ENCODE measurements at places on chromosomes 3 and 15.

GRCh38 chr3:115322901-115323300 is 175.8 kb upstream of the ZBTB20 start:
- DNase-seq: no peak

GRCh38 chr3:42728056-42728455 is 25.5 kb upstream of the HHATL start:
- peak; percentile 31 for DNase-seq

GRCh38 chr3:55709411-55710012 is 222.4 kb upstream of the WNT5A start:
- no peak for DNase-seq

DNA sequence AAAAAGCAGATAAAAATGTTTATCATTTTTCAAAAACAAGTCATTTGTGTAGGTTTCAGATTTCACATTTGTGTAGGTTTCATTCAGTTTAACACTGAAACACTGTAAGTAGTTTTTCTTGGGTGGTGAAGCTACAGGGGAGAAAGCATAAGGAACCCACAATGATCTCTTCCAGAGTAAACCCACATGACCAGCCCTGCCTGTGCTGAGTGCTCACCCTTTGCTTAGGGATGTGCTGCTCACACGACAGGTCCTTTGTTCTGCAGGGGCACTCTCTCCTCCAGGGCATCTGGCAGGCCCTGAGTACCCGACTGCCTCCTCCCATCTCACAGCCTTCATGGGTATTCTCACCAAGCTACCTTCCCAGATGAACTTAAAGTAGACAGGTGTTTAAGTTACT is 28.9 kb downstream of the ZXDC start:
- DNase-seq: no peak

- DNase-seq: no peak
Observed at GRCh38 chr3:106209482-106209881, 340.7 kb upstream of the CBLB start.

DNA sequence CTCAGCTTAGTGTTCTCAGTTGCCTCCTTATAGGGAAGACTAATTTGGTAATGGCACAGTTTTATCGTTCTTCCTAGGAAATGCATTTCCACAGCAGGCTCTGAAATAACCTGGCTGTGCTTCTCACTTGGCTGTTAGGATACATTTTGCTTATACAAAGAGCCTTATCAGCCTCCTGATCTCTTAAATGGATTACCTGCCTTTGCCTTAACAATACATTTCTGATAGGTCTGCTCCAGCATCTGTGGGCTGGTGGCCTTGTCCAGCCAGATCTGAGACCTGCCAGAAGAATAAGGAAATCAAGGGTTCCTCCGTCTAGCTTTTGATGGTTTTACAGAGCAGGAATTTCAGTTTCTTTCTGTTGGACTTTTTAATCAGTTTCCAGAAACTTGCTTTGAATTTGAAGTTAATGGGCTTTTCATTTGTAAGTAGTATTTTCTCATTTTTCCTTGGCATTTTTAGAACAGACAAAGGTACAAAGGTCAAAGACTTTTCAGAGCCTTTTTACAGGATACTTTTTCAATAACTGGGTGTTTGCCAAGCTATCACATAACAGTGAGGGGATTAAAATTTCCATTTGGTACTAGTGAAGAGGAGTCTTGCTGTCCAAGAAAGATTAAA is 116.3 kb downstream of the AKAP13 start:
- DNase-seq: no peak

DNA sequence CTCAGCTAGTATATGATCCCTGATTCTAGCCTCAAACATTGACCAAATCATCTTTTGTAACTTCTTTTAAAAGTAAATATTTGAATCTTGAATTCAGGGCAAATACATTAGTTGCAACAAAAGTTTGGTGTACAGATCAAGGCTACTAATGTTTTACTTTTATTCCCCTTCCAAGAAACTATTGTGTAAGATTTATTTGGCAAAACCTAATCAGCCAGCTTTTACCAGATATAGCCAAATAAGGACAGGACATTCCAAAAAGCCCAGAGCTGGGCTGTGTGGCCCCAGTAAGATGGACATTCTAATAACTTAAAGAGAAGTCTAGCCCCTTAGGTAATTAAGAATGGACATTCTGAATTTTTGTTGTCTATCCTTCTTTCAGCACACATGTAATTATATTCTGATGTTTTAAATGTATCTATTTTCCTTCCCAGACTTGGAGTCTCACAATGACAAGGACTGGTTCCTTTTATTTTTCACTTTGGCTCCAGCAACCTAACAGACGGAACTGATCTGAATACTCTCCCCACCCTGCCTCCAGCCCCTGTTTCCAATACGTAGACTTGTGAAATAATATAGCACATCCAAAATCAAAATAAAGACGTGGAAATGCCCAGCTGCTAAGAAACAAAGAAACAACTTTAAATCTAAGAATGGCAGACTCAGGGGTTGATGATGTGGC is 48.1 kb downstream of the STARD5 start:
- DNase-seq: no peak

DNA sequence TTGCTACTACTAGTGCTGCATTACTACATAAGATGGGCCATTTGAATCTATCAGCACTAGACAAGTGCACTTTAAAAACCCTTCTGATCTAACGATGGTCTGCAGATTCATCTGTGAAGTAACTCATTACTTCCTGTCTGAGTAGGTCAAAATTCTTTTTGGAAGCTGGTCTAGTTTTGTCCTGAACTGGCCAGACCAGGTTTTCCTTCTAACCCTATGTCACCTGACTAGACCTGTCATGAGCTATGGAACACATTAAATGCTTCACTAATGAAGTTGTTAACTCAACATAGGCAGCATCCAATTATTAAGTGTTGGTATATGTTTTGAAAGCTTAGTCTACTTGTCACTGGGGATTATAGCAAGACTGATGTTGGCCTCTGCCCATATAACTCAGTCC is 10.1 kb upstream of the RBM5 start:
- no peak for DNase-seq

DNA sequence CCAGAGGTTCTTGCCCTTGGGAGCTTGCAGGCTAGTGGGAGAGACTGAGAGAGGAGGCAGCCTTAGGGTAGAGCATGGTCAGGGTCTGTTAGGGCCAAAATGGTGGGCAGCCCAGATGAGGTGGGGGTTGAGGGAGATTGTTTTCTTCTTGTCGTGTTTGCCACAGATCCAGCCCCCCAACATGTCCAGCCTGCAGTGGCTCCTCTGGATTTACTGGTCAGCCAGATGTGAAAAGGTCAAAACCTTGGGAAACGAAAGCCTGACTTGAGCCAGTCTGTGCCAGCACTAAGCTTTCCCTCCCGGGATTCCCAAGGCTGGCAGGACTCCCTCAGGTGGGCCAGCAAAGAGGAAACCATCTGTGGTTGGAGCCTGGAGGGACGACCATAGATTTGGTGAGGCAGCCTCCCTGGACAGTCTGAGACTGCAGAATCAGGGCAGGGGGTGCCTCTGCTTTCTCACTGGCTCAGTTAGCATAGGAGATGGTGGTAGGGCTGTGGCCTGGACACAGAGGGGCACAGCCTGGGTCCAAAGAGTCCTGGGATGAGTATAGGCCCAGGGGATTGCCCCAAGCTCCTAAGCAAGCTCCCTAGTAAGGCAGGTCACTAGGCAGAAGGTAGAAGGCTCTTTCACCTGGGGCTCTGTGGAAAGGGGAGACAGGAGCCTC is 51.2 kb upstream of the PRR23C start:
- no peak for DNase-seq

DNA sequence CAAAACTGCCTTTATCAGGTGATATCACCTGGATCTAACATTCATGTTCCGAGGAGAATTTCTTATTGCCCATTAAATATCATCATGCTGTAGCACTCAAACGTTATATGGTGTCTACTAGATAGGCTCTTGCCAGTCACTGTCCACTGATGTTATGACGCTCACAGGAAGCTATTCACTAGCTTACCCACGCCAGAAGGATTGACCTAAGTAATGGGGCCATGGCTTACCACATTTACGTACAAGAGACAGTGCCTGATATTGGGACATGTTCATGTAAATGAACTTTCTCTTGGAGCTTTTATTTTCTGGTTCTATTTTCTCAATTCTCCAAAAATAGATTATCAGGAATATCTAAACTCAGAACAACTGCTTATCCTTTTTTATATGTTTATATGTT is 91.7 kb upstream of the NAALADL2 start:
- DNase-seq: no peak

- DNase-seq: peak; percentile 28
Observed at GRCh38 chr3:64267721-64268604, 42.7 kb upstream of the PRICKLE2 start.

DNA sequence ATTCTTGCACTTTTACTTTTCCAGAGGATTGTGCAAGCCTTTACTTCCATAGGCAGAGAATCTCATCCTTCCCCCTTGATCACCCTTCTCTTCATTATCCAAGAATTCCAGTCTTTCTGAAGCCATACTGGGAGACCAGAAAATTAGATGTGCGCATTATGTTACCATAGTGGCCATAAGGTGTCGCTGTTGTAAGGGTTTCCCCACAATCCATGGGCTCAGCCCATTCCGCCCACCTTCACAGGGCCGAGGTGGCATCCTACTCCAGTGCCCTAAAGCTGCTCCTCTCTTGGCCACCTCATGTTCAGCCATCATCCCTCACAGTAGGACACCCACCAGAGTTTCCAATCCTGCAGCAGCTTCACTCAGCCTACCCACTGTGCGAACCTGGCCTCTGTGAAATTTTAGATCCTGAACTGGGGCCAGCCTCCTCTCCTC is 35.0 kb downstream of the CTSH start:
- no peak for DNase-seq

GRCh38 chr15:91521996-91522395 is 331.5 kb upstream of the SLCO3A1 start:
- DNase-seq: no peak

- DNase-seq: no peak
Observed at GRCh38 chr3:51947215-51947900, 5.2 kb downstream of the PARP3 start.

- no peak for DNase-seq
Observed at GRCh38 chr3:178847190-178847589, 224.4 kb downstream of the ZMAT3 start.

DNA sequence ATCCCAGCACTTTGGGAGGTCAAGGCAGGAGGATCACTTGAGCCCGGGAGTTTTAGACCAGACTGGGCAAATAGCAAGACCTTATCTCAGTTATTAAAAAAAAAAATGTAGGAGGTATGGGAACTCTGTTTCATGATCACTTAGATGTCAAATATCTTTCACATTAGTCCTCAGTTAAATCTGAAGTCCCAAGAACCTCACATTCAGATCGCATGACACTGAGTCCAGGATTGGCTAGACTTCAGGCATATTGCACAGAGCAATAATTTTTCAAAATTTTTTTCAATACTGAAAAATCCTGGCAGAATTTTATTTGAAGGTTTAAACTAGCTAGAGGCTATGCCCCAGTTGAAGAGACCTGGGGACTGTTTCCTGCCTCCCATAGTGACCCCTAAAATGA is 56.3 kb upstream of the ZNF148 start:
- DNase-seq: no peak

DNA sequence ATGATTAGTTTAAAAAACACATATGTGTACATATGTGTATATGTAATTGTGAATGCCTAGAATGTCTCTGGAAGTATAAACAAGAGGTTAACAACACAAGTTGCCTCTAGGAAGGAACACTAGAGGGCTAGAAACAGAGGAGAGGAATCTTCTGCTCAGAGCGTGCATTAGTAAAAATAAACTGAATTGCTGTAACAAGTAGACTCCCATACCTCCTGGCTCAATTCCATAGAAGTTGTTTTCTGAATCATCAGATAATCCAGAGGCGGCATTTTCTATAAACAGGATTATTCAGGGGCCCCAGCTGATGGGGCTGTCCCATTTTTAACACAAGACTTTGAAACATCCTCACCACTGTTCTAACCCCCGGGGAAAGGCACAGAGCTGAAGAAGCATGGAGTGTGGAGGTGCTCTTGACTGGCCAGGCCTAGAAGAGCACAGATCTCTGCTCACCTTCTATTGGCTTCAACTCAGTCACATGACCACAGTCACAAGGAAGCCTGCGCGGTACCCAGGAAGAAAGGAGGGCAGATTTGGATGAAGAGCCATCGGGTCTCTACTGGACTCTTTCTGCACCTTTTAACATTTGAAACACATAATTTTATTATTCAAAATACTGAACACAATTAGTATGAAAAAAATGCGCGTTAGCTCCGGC is 145.7 kb downstream of the TLE3 start:
- no peak for DNase-seq

GRCh38 chr3:9673082-9673481 is 23.8 kb downstream of the MTMR14 start:
- no peak for DNase-seq

DNA sequence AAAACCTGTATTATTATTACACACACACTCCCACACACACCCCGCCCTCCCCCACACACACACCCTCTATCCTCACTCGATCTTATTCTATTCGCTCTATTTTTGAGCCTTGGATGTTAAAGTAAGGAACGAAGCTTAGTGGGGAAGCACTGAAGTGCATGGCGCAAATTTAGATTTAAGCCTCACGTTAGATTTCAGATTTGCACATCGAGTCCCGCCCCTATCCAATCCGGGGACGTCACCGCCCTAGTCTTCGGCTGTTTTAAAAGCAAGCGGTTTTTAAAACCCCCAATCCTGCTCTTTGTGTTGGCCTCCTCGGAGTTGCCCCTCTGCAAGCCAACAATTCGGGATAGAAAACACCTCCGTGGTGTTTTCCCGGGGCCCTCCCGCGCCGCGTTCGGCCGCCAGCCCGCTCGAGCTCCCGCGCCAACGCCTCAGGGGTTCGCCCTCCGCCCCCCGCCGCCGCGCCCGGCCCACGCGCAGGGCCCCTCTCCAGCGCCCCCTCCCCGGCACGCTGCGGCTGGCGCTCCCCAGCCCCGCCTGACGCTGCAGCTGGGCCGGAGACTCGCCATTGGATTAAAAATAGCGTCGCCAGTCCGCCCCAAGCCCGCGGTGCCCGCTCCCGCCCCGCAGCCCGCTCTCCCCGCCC is at the start of gene USP13:
Gene USP13, plus strand, starts transcription at position 594 of the 649 bp plus-strand sequence. CDS start 186 bp downstream, outside the sequence.
- peak; percentile 74 for DNase-seq

DNA sequence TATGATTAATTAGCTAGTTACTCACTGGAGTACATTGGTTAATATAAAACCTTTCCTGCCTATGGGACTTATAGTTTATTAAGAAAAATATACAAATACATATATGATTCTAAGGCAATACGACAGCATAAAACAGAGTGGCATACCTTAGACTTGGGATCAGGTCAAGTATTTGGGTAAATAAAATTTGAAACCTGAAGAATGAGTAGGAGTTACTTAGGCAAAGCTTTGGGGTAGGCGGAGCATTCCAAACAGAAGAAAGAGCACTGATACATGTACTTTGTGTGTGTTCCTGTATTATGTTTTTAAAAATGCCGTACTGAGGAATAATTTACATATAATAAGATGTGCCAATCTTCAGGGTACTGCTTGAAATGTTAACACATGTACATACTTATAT is 15.1 kb downstream of the ZPLD1 start:
- no peak for DNase-seq

GRCh38 chr3:124318014-124318413 is 326.1 kb upstream of the ROPN1 start:
- DNase-seq: no peak

- DNase-seq: no peak
Observed at GRCh38 chr15:69819371-69819770, 278.3 kb downstream of the TLE3 start.
